HuH-7 (cell line): ENCODE measurements at places on chromosomes 11 and 22.

GRCh38 chr11:90135016-90135415 lies 553 bp downstream of the NAALAD2 start:
- DNase-seq, result no peak

GRCh38 chr11:62595124-62595523 lies 3.8 kb upstream of the TUT1 start:
- no peak for DNase-seq

- DNase-seq, result no peak
Measured at GRCh38 chr22:49662681-49663080, 165.0 kb downstream of the BRD1 start.

DNA sequence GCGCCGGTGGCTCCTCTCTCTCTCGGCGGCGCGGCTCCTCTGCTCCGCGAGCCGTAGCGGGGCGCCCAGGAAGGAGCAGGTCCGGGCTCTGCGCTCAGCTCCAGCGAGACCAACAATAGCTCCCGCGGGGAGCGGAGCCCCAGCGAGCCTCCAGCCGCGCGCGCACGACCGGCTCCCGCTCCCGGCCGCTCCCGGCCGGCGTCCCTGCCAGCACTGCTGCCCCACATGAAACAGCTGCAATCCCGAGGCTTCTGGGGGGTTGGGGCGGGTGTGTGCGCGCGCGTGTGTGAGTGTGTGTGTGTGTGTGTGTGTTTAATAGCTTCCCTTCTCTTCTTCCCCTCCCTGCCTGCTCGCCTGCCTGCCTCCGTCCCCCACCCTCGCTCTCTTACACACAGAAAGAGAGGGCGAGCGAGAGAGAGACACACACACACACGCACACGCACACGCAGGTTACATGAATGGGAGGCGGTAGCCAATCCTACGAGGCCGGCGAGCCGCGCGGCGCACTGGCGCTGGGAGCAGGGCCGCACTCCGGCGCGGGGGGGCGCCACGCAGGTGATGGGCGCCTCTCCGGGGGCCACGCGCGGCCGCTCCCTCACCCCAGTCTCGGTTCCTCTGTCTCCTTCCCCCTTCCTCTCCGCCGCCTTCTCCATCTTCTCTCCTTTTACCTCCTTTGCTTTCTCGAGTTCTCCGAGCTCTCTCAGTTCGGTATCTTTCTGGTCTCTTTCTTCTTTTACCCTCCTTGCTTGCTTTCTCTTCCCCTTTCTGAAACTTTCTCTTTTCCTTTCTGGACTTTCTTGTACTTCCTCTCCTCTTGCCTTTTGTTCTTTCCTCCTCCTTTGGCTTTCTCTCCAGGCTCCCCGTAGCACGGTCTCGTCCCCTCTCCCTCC lies at the start of gene TENM4:
TSS of gene TENM4 (minus strand) at position 460 of the 890 bp plus-strand sequence. CDS start 371,086 bp downstream, outside the sequence.
- no peak for DNase-seq

- DNase-seq, result no peak
Measured at GRCh38 chr11:15673408-15673831, 558.7 kb downstream of the INSC start.

DNA sequence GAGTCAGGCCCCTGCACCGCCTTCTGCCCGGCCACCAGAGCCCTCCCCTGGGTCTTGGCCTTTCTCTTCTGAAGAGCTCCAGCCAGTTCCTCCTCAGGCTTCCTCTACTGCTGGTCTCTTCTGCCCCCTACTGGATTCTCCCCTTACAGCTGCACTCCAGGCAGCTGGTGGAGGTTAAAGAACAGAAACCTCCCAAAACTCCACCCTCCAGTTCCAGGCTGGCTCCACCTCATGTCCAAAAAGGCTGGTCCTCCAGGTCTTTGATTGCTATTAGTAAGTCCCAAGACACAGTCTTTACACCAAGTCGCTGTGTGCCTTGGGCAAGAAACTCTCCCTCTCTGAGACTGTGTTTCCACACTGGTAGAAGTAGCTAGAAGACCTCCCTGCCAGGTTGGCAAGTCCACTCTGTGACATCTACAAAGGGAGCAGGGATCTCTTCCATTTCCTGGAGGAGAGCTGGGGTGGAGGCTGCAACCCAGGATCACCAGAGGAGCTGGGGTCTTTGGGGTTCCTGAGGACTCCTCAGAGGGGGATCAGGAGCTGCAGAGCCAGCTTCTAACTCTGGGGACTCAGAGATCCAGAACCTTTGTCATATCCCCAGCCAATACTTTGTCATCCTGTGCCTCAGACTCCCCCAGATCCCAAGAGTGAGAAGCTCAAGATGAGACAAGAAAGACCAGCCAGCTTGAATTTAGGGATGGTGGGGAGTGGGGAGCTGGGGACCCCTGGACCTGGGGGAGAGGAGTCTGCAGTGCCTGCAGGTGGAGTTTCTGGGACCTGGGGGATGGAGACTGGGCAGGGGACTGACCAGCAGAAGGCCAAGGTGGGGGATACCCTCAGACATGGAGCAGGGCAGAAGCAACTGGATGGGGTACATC lies 3.4 kb upstream of the IGLL5 start:
- DNase-seq, result peak; percentile 88

GRCh38 chr22:24760708-24761306 lies 13.7 kb downstream of the PIWIL3 start:
- no peak for DNase-seq

DNA sequence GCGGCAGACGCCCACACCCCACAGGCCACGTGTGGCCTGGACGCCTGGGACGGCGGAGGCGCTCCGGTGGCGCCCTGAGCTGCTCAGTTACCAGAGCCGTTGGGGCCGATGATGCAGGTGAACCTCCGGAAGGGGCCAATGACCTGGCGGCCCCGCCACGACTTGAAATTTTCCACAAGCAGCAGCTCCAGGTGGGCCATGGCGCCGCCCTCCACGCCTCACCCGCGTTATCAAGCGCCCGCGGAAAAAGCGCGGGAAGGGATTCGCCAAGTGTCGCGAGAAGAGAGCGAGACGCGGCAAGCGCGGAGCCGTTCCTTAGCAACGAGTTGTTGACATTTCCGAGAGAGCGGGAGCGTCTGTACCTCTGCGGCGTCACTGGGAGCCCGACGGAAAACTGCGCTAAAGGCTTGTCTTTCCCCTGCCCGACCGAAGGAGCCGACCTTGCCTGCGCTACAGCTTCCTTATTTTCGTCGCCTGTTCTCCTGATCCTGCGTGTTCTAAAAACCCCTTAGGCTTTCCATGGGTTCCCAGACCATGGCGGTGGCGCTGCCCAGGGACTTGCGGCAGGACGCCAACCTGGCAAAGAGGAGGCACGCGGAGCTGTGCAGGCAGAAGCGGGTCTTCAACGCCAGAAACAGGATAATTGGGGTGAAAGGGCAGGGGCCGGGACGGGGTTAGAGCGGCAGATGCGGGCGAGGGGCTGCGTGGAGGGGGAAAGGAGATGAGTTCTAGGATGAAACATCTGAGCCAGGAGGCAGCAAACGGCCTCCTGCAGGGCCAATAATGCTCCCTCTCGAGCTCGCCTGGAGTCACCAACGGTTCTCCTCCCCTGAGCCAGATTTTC lies at the start of the genes RIBC2 and SMC1B:
TSS of gene RIBC2 (plus strand) at position 326 of the 844 bp plus-strand sequence. CDS start at position 520, 194 bp downstream.
TSS of gene SMC1B (minus strand) at position 232 of the 844 bp plus-strand sequence. CDS start at position 200, 32 bp downstream.
- peak; percentile 87 for DNase-seq

DNA sequence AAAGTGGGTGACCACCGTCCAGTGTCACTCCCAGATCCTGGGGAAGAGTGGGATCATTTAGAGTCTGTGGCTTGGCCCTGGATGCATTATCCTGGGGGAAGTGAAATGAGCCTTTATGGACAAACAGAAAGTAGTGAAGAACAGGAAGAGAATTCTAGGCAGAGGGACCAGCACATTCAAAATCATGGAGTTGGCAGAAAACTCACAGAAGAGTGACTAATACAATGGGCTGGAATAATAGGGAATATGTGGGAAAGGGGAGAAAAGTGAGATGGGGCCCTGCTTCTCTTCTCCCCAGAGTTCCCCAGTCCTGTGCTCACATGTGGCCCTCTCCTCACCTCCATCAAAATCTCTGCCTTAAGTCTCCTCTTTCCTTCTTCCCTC lies 84.3 kb downstream of the CCDC81 start:
- DNase-seq, result no peak

DNA sequence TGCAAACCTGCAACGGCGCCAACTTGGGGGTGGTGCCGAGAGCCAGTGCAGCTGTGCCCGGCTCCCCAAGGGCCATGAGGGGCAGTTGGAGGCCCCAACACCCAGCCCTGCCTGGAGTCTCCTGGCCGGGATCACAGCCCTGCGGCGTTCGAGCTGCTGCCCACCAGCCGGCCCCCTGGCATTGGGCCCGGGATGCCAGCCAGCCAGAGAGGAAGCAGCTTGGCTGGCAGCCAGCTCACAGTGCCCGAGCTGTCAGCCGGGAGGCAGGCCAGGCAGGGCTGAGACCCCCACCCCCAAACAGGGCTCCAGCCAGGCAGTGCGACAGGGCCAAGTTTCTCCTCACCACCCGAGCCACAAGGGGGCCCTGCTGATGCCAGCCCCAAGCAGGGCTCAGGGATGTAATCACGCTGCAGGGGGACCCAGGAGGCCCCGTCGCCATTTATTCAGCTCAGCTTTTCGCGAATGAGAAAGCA lies 26.0 kb upstream of the TCF20 start:
- no peak for DNase-seq

DNA sequence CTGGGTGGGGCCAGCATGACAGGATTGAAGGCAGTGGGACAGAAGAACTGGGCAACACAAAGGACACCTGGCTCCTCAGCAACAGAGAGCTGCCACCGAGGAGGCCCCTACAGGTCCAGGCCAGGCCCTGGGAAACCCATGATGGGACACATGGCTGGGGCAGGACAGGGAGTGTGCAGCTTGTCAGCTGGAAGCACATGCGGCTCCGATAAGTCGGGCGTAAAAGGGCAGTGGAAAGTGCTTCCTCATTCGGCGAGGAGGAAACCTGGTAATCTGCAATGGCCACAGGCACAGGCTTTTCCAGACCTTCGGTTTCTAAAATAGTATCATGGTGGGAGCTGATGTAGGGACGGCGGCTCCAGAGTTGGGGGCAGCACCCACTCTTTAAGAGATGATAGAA lies 16.5 kb downstream of the GNAZ start:
- DNase-seq, result no peak

DNA sequence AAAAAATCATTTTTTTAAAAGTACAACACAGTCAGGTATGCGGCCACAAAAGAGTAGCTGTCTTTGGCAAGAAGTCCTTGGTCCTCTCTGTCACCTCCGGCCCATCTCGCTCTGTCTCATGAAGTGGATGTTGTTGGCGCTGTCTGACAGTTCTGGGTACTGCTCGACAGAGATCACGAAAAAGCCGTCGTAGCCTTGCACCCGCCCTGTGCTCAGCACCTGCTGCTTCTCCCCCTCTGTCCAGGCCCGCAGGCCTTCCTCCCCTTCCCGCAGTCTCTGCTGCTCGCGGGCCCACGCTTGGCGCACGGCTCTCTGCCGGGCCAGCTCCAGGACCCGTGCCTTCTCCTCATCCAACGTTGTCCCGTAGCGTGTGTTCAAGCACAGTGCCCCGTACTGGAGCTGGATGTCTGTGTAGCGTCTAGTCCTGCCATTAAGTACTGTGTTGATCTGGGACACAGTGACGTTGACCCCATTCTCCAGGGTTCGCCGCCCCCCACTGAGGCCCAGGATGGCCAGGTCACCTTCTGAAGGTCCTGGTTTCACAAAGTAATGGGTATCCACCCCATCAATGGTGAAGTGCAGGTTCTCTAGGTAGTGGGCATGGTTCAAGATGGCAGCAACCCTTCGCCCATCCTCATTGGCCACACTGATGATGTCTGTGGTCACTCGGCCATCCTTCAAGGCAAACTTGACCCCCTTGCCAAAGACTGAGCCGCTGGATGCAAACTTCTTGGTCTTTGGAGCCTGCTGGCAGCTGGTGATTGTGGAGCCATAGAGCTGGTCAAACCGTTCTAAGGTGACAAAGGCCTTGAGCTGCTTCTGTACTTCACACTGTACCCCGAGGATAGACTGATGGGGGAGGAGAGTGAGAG lies 83.5 kb upstream of the NARS2 start:
- no peak for DNase-seq

- DNase-seq, result no peak
Measured at GRCh38 chr11:76634886-76635285, 35.7 kb downstream of the LRRC32 start.

- DNase-seq, result no peak
Measured at GRCh38 chr11:10382518-10382917, 72.5 kb upstream of the AMPD3 start.

DNA sequence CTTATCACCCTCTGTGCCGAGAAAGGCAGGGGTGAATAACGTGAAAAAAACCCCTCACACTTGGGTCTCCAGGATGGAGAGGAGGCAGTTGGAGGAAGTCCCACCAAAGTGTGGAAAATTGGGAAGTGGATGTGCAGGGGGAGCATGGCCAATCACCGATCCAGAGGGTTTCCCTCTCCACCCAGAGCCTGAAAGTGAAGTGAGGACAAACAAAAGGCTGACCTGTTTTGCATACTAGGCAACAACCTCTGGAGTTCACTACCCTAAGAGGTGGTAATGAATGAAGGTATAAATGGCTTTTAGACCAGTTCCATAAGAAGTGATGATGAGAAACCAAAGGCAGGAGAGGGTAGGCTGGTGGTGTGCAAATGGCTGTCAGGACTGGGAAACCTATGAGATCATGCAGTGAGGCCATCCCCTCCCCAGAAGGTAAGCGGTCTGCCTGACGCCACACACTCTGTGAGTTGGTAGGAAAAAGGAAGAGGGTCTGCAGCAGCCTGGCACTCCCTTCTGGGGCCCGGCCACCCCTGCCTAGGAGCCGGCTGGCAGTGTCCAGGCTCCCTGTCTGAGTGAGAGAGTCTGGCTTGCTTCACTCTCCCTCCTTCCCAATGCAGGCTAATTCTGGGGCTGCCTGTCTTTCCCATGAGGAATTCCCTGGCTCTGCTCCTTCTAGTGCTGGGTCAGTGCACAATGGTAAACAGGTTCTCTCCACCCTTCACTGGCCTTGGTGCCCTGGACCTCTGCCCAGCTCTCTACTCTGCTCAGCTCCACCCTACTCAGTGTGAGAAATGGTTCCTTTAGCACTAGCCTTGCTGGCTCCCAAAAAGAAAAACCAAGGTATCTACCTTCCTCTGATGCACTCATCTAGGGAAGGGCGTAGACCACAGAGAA lies 15.6 kb downstream of the TBC1D10A start:
- no peak for DNase-seq
